Stimulated activated CD4-positive, alpha-beta T cell treated with anti-CD3 and anti-CD28 coated beads, Interleukin-4, amount 100 ng/mL, for 4 hours (primary cell): ENCODE measurements at places on chromosomes 5 and 9.

DNA sequence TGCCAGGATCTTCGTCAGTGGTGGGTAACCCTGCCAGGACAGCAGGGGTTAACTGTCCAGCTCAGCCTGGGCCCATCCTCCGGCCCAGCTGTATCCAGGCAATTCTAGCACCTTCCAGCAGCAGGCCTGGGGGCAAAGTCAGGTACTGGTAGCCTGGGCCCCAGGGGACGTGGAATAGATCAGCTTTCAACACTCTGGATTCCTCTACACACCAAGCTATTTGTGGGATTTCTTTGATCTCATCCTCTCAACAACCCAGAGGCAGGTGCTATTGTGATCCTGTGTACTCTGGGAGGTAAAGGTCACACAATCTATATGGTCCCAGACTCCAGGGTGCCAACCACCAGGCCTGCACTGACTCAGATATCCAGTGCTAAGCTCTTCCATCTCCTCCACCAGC is 8.7 kb upstream of the SPOUT1 start:
- no peak for DNase-seq

GRCh38 chr5:17177501-17178372 is 39.7 kb upstream of the BASP1 start:
- DNase-seq = no peak

GRCh38 chr5:66814146-66814991 is 218.2 kb downstream of the MAST4 start:
- DNase-seq = no peak

DNA sequence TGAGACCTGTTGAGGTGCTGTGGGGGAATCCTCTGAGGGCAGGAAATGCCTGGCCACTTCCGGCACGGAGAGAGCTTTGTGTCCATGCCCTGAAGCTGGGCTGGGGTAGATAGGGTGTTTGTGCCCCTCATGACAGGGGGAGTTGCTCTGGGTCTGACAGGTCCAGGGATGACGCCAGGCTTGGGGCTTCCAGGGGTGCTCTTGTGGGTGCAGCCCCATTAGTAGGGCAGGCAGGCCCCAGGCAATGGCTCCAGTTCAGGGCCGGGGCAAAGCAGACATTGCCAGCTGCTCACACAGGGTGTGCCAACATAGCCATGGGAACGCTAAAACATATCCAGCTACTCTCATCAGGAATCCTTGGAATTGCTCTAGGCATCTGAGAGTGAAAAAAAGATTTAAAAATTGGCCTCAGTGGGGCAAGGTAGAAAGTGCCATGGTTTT is 21.1 kb downstream of the PITX1 start:
- no peak for DNase-seq

GRCh38 chr9:136474974-136475865 is 7.6 kb downstream of the SEC16A start:
- DNase-seq = no peak
